ENCODE measurements at places on chromosomes 11 and 22.

GRCh38 chr11:70575396-70576060, 177.2 kb downstream of the CTTN start:
- DNase-seq, result no peak

GRCh38 chr11:125952973-125953372, 7.1 kb downstream of the VSIG10L2 start:
- DNase-seq, result peak; percentile 75

- no peak for DNase-seq
These were observed 534.8 kb downstream of the INSC start for GRCh38 chr11:15649371-15650104.

DNA sequence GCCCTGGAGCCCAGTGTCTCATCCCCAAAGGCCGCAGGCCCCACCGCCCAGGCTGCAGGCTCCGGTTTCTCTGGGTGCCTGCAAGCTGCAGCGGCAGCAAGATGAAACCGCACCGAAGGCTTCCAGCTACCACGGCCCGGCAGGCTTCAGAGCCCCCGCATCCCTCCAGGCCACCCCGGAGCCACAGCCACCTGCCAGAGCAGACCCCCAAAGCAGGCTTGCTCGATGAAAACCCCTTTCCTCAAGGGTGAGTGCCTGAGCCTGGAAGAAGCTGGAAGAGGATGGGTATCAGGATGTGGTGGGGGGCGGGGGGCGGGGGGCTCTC, 24.5 kb upstream of the GNB1L start:
- no peak for DNase-seq

- DNase-seq, result no peak
These were observed 20.9 kb upstream of the NARS2 start for GRCh38 chr11:78595436-78596130.

DNA sequence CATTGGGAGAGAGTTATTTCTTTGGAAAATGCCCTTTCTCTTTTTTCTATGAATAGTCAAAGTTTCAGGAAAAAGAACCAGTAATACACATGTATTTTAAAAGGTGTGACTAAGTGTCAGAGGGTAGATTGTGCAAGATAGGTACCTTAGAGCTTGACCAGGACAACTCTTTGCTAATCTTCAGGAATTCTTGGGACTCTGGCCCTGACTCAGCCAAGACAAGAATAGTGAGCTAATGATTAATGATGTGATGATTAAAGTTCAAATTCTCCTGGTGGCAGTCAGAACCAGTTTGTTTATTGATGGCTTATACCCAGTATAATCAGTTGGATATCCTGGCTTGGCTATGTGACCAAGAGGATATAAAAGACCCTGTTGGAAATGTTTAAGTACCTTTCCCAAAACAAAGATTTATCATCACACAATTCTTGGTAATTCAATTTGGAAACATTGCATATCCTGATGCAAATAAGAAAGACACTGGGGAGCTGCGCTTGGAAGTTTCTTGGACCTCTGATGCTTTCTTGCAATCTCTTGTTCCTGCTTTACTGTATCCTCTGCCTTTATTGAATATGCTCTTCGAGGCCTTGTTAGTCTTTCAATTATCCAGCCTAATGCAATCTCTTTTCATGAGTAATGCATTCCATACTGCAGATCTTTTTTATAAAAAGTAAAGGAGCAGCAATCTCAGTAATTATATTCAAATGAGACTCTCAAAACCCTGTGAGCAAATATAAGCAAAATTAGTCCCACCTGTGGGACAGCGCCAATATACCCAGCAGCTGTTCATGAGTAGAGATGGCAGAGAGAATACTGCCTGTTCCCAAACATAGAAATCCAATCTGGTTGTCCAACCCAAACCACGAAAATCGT, 48.0 kb upstream of the CEP126 start:
- no peak for DNase-seq

GRCh38 chr22:20038574-20038973, 17.7 kb downstream of the TANGO2 start:
- no peak for DNase-seq

DNA sequence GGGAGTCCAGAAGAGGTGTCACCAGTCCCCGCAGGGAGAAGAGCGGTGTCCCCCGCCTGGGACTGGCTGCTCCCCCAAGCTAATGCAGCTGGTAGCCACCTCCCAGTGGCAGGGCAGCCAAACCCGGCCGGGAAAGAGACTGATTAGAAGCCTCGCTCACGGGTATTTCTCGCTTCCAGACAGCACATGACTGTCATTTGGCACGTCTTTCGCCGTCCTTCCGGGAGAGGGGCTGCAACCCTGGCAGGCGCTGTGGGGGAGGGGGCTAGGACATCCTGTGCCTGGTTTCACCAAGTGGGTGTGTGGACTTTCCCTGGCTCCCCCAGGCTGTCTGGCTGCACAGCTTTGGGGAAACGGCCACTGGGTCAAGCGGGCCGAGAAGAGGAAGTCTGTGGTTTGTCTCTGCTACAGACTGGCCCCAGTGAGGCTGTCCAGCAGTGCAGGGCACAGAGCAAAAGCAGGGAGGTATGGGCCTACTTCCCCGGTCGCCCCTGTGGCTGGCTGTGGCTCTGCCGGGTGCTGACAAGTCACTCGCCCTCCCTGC, 3.8 kb downstream of the CD81 start:
- no peak for DNase-seq

- no peak for DNase-seq
These were observed 1.3 kb upstream of the INSC start for GRCh38 chr11:15113381-15113780.

- no peak for DNase-seq
These were observed 26.0 kb downstream of the IL10RA start for GRCh38 chr11:118012083-118012669.

Measured in BE2C (cell line).